Left colon (tissue), 2 donors: ENCODE measurements at places on chromosomes 12 and 14.
A peak's percentile ranks its signal among the peaks of the same experiment; 100 is the strongest.

- peak; percentile 87 for DNase-seq
Observed at GRCh38 chr12:76878899-76879709, at the start of gene CSRP2. Gene CSRP2 (minus strand): TSS chr12:76879019. CDS start chr12:76866260, 12,759 bp downstream.

- no peak for DNase-seq
Observed at GRCh38 chr12:102528111-102528510, 47.7 kb upstream of the IGF1 start.

DNA sequence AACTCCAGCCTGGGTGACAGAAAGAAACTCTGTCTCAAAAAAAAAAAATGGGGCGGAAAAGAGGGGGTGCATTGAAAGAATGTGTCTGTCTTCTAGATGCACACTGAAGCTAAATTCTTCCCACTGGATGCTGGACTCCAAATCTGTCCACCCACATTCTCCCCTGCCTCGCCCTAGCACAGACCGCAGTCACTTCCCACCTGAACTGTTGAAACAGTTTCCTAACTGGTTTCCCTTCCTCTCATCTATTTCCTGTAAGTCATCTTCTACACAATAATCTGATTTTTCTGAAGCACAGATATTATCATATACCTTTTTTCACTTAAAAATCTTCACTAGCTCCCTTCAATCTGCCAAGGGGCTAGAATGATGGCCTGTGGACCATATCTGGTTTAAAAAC, 1.5 kb upstream of the HCAR1 start:
- DNase-seq: no peak

- peak; percentile 31 for DNase-seq
Observed at GRCh38 chr12:105562199-105562971, 231.9 kb downstream of the C12orf75 start.

DNA sequence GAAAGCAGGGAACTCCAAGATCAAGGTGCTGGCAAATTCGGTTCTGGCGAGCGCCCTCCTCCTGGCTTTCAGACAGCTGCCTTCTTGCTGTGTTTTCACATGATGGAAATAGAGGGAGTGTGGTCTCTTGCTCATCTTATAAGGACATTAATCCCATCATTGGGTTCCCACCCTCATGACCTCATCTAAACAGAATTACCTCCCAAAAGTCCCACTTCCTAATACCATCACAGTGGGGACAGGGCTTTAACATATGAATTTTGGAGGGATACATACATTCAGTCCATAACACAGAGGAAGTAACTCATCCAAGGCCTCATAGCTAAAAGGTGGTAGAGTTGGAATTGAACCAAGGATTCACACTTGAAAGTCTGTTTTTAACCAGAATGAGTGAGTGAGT, 28.6 kb downstream of the DYRK2 start:
- no peak for DNase-seq

GRCh38 chr12:69129017-69129416, 110.4 kb upstream of the CPSF6 start:
- DNase-seq: no peak
